Neural progenitor cell (in vitro differentiated cells): ENCODE measurements at places on chromosomes 3 and 15. TPM values are rescaled to one million over a fixed set of nuclear protein-coding genes. Genes with fewer than 3 reads are reported as not detected.

- no peak for DNase-seq
- H3K4me3 ChIP-seq = no peak overlapping the region
- no peaks in the 10 kb centered on the region for H3K4me1 ChIP-seq
- H3K27me3 ChIP-seq = no peaks in the 10 kb centered on the region
- H3K27ac ChIP-seq = no peak overlapping the region
Measured at GRCh38 chr3:4696266-4696665, 203.1 kb downstream of the ITPR1 start.

- no peak overlapping the region for H3K27ac ChIP-seq
- no peak overlapping the region for H3K4me3 ChIP-seq
- no peak for DNase-seq
- H3K27me3 ChIP-seq = no peaks in the 10 kb centered on the region
- no peaks in the 10 kb centered on the region for H3K36me3 ChIP-seq
Measured at GRCh38 chr3:171200052-171200749, 173.7 kb upstream of the SLC2A2 start.

The GREM1 gene
- 2.9 and 4.4 TPM in 2 replicates for total RNA-seq

The SLC2A2 gene
- total RNA-seq = not detected in 2 replicates

DNA sequence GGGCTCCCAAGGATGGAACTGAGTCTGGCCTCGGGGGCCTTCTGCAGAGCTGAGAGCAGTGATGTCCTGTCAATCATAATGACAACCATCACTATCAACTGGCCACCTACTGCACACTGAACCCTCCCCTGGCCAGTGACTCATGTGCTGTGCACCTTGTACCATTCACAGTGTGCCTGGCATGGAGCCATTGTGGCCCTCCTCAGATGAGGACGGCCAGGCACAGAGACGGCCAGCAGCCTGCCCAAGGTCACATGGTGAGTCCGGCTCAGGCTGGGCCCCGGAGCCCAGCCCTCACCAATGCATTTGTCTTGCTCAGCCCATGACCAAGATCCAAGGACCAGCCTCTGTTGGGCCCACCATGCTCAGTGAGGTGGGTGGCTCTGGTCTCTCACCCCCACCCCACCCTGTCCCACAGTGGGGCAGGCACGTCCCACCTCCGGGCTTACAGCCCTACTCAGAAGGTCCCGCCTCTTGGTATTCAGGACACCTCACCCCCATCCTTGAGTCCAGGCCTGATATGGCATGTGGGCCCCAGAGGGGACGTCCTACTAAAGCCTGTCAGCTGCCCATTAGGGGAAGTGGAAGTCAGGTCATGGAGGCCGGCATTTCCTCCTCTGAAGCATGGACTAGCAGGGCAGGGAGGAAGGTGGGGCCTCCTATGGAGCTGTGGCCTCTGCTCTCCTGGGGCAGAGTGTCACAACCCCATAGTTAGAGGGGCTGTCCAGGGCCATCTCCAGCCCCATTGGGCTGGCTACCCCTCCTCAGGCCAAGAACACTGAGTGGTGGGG, 35.9 kb upstream of the TMEM115 start:
- H3K4me3 ChIP-seq = no peak overlapping the region
- no peaks in the 10 kb centered on the region for H3K36me3 ChIP-seq
- no peaks in the 10 kb centered on the region for H3K27me3 ChIP-seq
- DNase-seq = no peak
- no peak overlapping the region for H3K27ac ChIP-seq

The CPN2 gene
- not detected in 2 replicates for total RNA-seq

The RETNLB gene
- total RNA-seq = not detected in 2 replicates
